Thoracic aorta (tissue), 2 donors: ENCODE measurements at places on chromosomes 7 and 10.

DNA sequence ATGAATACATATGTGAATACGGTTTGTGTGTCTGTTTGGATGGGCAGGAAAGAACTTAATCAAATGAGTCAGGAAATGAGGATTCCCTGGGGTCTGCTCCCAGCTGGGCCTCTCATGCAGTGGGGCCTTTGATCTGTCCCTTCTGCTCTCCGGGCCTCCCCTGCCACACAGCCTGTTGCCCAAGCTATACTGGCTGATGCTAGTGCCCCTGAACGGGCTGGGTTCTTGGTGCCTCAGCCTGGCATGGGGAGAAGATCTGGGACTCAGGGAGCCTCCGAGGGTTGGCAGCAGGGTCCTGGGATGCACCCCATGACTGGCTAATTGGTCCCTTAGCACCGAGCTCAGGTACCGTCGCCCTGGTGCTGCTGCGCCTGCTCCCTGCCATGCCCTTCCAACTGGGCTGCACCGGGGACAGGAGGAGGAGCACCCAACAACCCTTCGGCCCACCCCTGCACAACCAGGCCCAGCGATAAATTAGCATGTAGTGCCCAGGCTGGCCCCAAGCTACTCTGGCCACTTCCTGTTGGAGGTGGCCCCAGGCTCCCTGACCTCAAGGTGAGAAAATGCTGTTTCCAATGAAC, 59.9 kb upstream of the DUSP5 start:
- no peak overlapping the region for H3K27ac ChIP-seq
- H3K27me3 ChIP-seq = no peaks in the 10 kb centered on the region
- no peaks in the 10 kb centered on the region for H3K4me1 ChIP-seq

DNA sequence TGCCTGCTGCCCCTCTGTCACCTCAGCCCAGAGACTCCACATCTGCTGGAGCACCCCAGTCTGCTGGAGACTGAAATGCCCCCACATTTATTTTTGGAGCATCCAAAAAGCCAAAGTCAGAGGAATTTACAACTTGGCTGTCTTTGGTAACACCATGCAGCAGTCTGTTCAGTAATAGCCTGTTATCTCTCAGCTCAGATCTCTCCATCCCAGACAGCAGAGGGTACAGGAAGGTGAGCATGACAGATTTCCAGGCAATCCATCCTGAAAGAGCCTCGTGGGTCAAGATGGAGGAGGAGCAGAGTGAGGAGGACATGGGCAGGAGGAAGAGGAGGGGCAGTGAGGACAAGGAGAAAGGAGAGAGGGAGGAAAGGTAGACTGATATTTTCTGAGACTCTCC, 55.9 kb downstream of the GRID1 start:
- H3K27ac ChIP-seq = no peak overlapping the region
- no peaks in the 10 kb centered on the region for H3K36me3 ChIP-seq
- no peak for DNase-seq

GRCh38 chr10:11181978-11182377, 164.3 kb downstream of the CELF2 start:
- H3K27ac ChIP-seq = peak overlapping the region; percentile 57
- DNase-seq = peak; percentile 39
- H3K27me3 ChIP-seq = no peaks in the 10 kb centered on the region
- H3K36me3 ChIP-seq = no peaks in the 10 kb centered on the region
- H3K4me1 ChIP-seq = peaks cover 14% of the 10 kb centered on the region
- H3K4me3 ChIP-seq = no peak overlapping the region

DNA sequence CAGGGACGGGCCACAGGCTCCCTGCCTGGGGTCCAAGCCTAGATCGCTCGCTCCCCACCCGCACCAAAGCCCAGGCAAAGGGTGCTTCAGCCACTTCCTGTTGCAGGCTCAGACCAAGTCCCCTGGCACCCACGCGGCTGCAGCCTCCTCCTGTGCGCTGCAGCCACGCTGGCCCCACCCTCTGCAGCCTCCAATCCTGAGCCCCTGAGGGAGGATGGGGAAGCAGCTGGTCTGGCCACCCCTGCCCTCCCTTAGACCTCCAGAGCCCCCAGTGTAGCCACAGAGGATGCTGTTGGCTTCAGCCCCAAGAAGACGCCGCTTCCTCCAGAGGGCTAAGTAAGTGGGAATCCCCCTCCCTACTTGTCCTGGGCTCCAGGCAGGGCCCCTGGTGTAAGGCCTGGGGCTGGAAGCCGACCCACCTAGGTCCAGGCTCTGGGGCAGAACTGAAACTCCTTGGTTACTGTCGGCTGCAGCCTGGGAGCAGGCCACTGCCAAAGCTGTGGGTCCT, 9.4 kb downstream of the LIMK1 start:
- DNase-seq = no peak
- H3K27me3 ChIP-seq = no peaks in the 10 kb centered on the region
- H3K4me1 ChIP-seq = peaks cover 12% of the 10 kb centered on the region
- H3K4me3 ChIP-seq = peak overlapping the region; percentile 71

GRCh38 chr10:62638062-62638477, 166.4 kb upstream of the ADO start:
- H3K4me1 ChIP-seq = peaks cover 3% of the 10 kb centered on the region
- DNase-seq = no peak
- peak overlapping the region; percentile 55 for H3K4me3 ChIP-seq

DNA sequence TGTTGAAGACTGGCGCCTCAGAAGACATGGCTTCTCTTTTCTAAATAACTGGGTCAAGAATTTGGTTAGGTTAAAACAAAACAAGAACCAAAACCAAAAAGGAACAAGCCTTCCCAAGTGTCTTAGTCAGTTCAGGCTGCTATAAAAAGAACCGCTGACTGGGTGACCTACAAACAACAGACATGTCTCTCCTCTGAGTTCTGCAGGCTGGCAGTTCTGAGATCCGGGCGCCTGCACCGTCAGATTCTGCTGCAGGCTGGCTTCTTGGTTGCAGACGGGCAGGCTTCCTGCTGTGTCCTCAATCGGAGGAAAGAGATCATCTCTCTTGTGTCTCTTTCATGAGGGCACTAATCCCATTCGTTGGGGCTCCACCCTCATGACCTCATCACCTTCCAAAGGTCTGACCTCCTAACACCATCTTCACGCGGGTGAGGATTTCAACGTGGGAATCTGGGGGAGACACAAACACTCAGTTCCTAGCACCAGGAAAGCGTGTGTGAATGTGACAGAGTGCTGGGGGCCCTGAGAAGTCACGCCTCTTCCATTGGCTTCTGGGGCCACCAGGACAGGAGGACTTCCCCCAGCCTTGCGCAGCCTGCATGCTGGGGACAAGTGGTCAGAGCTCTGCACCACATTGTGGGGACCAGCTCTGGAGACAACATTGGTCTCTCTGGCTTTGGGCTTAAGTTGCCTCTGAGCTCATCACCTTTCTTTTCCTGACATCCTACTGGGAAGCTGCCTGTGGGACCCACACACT, 63.1 kb downstream of the ASB13 start:
- H3K27ac ChIP-seq = peak overlapping the region; percentile 84
- H3K4me3 ChIP-seq = no peak overlapping the region
- peaks cover 14% of the 10 kb centered on the region for H3K4me1 ChIP-seq
- DNase-seq = no peak
- no peaks in the 10 kb centered on the region for H3K36me3 ChIP-seq
- no peaks in the 10 kb centered on the region for H3K27me3 ChIP-seq

- no peak overlapping the region for H3K27ac ChIP-seq
- H3K27me3 ChIP-seq = no peaks in the 10 kb centered on the region
- no peak for DNase-seq
- H3K4me1 ChIP-seq = no peaks in the 10 kb centered on the region
- no peak overlapping the region for H3K4me3 ChIP-seq
Measured at GRCh38 chr10:108801775-108802517, 1121.4 kb downstream of the XPNPEP1 start.

GRCh38 chr10:17768957-17769356, 17.0 kb downstream of the TMEM236 start:
- no peaks in the 10 kb centered on the region for H3K36me3 ChIP-seq
- H3K27me3 ChIP-seq = no peaks in the 10 kb centered on the region
- no peak for DNase-seq

DNA sequence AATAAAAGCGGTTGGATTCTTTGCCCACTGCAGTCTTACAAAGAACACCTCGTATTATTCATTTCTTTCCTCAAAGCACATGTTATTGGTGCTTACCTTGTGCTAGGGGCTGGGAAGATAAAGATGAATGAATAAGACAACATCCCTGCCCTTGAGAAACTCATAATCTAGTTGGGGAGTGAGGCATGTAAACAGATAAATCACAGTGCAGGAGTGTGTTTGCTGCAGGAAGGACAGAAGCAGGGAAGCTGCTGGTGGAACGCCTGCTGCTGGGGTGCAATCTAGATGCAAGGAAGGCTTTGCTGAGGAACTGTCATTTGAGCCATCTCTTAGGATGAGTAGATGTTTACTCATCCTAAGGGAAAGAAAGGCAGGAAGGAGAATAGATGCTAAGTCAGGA, 135.6 kb downstream of the TMEM178B start:
- no peaks in the 10 kb centered on the region for H3K36me3 ChIP-seq
- no peak overlapping the region for H3K4me3 ChIP-seq
- H3K4me1 ChIP-seq = no peaks in the 10 kb centered on the region
- H3K27me3 ChIP-seq = no peaks in the 10 kb centered on the region
- no peak overlapping the region for H3K27ac ChIP-seq

GRCh38 chr7:102122026-102122425, 164.6 kb upstream of the SH2B2 start:
- H3K36me3 ChIP-seq = peaks cover 3% of the 10 kb centered on the region
- H3K4me3 ChIP-seq = no peak overlapping the region
- no peak for DNase-seq
- H3K4me1 ChIP-seq = peaks cover 19% of the 10 kb centered on the region
- no peaks in the 10 kb centered on the region for H3K27me3 ChIP-seq
- no peak overlapping the region for H3K27ac ChIP-seq

DNA sequence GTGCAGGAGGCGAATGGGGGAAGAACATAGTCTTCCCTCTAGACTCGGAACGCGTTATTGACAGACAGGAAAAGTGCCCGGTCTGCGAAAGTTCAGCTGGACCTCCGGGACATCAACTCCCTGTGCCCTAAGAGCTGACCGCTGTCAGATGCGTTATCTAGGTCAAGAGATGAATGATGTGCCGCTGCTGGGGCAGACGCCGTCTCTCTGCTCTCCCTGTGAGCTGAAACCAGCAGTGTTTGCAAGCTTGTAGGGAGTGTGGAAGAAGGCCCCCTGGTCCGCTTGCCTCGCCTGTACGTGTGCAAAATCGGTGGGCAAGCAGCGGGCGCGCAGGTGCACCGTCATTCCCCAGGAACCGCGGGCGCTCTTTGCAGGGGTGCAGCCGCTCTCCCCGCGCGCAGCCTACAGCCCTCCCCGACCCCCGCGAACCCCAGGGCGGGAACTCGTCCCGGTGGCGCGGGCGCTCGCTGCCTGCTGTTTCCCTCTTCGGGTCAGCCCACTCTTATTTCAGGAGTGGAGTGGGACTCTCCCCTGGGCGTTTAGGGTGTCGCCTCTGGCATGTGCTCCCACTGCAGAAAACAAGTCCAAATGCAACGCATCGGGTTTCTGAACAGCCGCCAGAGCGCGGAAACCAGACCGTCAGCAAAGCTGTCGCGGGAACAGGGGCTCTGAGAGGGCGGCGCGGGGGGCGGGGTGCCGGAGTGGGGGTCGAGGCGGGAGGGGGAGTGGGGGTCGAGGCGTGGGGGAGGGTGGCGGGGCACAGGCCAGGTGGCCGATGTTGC, 1.8 kb upstream of the PFKFB3 start:
- H3K27ac ChIP-seq = peak overlapping the region; percentile 88
- H3K4me3 ChIP-seq = peak overlapping the region; percentile 100
- peaks cover 36% of the 10 kb centered on the region for H3K4me1 ChIP-seq
- no peaks in the 10 kb centered on the region for H3K36me3 ChIP-seq

DNA sequence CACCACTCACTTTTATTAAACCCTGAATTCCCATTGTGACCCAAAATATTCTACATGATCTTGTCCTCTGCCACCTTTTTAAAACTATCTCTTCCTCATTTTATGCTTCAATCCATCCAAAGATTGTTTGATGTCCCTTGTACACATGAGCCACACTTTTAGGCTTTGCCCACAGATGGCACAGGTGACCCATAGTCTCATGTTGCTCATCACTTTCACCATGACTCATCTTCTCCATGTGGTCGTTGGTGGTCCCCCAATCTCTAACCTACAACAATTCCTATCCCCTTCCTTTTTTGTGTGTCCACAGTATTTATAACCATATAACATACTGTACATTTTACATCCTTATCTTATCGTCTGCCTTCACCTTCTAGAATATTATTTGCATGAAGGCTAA, 271.5 kb upstream of the ZWINT start:
- no peak overlapping the region for H3K4me3 ChIP-seq
- no peak overlapping the region for H3K27ac ChIP-seq
- no peak for DNase-seq

- no peaks in the 10 kb centered on the region for H3K4me1 ChIP-seq
- H3K27ac ChIP-seq = no peak overlapping the region
- DNase-seq = no peak
- H3K36me3 ChIP-seq = no peaks in the 10 kb centered on the region
Measured at GRCh38 chr7:131131746-131132431, 195.8 kb upstream of the MKLN1 start.

DNA sequence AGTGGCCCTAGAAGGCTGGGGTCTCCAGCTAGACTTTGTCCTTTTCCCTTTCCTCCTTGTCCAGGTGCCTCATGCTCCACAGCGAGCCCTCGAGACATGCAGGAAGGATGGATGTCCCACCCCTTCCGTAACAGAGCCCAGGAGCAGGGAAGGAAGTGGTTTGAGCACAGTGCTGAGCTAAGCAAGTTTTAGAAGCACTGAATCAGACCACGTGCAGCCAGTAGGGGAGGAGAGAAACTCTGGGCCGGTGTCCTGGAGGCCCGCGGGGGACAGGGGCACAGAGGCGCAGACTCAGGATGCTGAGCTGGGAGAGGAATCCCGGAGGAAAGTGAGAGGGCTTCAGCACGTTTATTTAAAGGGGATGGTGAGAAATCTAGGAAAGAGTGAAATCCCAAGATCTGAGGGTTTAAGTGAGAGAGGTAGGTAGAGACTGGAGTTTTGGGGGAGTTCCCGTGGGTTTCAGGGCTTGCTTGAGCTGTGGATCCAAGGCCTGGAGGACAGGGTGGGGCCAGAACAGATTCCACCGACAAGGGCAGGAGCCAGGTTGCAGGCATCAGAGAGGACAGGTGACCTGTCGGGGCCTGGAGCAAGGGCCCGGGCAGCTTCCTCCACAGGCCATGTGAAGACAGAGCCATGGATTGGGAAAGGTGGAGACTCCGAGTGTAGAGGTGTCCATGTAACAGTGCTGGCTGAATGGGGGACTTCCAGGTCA, 4.4 kb upstream of the IRF5 start:
- H3K27me3 ChIP-seq = no peaks in the 10 kb centered on the region
- no peaks in the 10 kb centered on the region for H3K4me1 ChIP-seq
- H3K4me3 ChIP-seq = no peak overlapping the region
- no peak overlapping the region for H3K27ac ChIP-seq

GRCh38 chr10:11165591-11166543, 148.2 kb downstream of the CELF2 start:
- H3K27ac ChIP-seq = peak overlapping the region; percentile 70
- no peaks in the 10 kb centered on the region for H3K27me3 ChIP-seq
- peak overlapping the region; percentile 89 for H3K4me3 ChIP-seq
- no peaks in the 10 kb centered on the region for H3K36me3 ChIP-seq
- H3K4me1 ChIP-seq = peaks cover 22% of the 10 kb centered on the region
- no peak for DNase-seq

- no peak overlapping the region for H3K4me3 ChIP-seq
- H3K4me1 ChIP-seq = no peaks in the 10 kb centered on the region
- no peaks in the 10 kb centered on the region for H3K27me3 ChIP-seq
- H3K36me3 ChIP-seq = no peaks in the 10 kb centered on the region
- H3K27ac ChIP-seq = no peak overlapping the region
Measured at GRCh38 chr7:79702116-79702515, 248.6 kb upstream of the MAGI2 start.
